ENCODE measurements at places on chromosomes 12 and 14. TPM values are rescaled to one million over a fixed set of nuclear protein-coding genes. Genes with fewer than 3 reads are reported as not detected.
A peak's percentile ranks its signal among the peaks of the same experiment; 100 is the strongest.

PZP gene
- polyA plus RNA-seq: not detected

WNT1 gene
- not detected for polyA plus RNA-seq

SLCO1B1 gene
- not detected for polyA plus RNA-seq

SRGAP1 gene
- polyA plus RNA-seq: 0.01 TPM

TAS2R31 gene
- not detected for polyA plus RNA-seq

P2RX2 gene
- polyA plus RNA-seq: not detected

FOXM1 gene
- polyA plus RNA-seq: not detected

TMEM253 gene
- not detected for polyA plus RNA-seq

RNASE1 gene
- not detected for polyA plus RNA-seq

DHRS2 gene
- 0.63 TPM for polyA plus RNA-seq

DPPA3 gene
- polyA plus RNA-seq: not detected

GRCh38 chr12:46983393-46983793 is 96.0 kb upstream of the PCED1B start:
- no peak overlapping the region for H3K27ac ChIP-seq
- no peaks in the 10 kb centered on the region for H3K27me3 ChIP-seq
- no peaks in the 10 kb centered on the region for H3K36me3 ChIP-seq
- H3K4me1 ChIP-seq: peaks cover 3% of the 10 kb centered on the region
- H3K4me3 ChIP-seq: no peak overlapping the region

DNA sequence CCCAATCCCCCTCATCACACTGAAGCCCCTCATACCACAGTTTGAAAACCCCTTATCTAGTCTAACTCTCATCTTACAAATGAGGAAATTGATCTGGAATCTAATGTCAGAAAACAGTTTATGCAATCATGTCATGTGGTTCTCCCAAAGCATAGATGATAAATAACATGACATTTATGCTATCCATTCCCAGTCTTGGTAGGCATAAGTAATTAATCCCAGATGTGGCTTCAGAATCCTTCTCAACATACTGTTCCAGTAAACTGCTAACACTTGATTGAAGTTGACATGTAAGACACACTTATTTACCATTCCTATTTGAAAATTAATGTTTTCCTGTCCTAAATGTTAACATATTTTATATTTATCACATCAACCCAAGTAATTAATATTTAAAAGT is 168.7 kb downstream of the GALC start:
- H3K4me3 ChIP-seq: no peak overlapping the region
- no peak overlapping the region for H3K27ac ChIP-seq
- H3K4me1 ChIP-seq: no peaks in the 10 kb centered on the region

DNA sequence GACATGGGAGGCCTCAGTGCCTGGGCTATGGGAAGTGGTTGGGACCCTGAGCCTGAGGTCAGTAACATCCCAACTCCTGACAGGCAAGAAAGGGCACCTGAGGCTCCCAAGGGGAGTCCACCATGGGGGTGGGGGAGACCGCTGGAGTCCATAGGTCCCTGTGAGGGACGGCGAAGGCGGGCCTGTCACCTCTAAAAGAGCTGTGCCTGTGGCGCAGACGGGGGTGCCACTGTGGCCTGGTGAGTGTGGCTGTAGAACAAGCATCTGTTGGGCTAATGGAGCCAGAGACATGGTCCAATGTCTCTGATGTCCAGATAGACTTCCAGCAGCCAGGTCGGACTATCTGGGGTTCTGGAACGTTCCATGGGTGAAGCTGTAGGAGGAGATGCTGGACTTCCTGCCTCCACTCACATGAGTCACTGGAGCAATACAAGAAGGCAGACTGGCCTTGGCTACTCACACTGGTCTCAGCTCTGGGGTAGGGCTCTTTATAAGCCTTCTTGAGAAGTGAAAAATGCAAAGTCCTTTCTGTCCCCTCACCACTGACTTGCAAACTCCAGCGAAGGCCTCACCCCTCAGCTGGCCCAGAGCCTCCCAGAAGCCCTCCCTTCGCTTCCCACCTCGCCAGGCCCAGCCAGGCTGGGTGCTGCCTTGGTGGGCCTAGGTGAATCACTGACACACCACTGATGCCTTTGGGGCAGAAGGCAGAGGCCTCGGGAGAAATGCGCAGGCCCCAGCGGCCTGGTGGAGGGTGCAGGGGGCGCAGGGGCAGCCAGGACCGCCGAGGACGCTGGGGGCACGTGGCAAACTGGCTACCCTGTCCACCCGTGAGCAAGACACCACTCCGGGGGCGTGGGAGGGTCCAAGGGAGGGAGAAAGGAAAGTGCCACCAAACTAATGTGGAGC is 1.1 kb upstream of the TRAF3 start:
- no peaks in the 10 kb centered on the region for H3K27me3 ChIP-seq
- no peak for DNase-seq
- H3K4me1 ChIP-seq: peaks cover 44% of the 10 kb centered on the region
- H3K36me3 ChIP-seq: no peaks in the 10 kb centered on the region
- peak overlapping the region; percentile 79 for H3K27ac ChIP-seq

DNA sequence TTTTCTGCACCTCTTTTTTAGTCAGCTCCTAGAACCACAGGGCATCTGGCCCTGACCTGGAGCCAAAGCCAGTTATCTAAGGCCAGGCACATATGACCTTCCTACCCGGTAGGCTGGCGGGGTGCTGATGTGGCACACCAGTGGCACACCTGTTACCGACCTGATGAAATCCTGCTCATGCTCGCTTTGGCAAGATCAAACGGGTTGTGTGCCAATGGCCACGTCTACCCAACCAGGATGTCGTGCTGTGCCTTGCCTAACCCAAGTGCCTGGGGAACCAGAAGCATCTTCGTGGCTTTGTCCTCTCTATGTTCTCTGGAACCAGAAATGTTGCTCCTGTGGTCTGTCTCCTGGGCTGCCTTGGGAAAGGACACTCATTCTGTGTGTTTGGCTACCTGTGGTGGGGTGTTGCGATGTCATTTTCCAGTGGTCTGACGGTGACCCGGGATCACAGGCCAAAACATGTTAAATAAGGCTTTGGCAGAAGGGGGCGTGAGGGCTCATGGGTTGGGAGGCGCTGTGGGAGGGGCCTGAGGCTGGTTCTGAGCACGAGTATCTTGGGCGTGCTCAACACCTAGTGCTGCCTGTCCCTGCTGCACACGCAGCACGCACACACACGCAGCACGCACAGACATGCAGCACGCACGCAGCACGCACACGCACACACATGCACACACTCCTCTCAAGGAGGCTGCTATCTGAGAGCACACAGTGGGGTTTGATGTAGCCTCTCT is 27.9 kb downstream of the CCNK start:
- no peaks in the 10 kb centered on the region for H3K27me3 ChIP-seq
- peaks cover 13% of the 10 kb centered on the region for H3K36me3 ChIP-seq
- no peak for DNase-seq
- no peak overlapping the region for H3K4me3 ChIP-seq
- H3K4me1 ChIP-seq: no peaks in the 10 kb centered on the region

DNA sequence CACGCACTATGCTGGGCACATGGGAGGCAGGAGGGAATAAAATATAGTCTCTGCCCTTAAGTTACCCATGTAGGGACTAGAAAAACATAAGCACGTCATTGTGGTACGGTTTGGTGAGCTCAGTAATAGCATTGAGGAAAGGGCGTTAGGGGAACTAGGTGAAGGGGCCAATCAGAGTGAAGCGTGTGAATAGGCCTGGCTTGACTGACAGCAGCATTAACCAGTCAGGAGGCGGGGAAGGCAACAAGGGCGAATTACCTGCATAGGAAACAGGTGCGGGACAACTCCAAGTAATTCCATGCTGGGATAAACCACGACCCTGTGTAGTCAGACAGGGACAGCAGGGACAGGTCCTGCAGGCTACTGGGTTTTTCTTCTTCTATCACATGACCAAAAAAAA is 107.7 kb downstream of the UNC79 start:
- no peaks in the 10 kb centered on the region for H3K4me1 ChIP-seq
- no peaks in the 10 kb centered on the region for H3K36me3 ChIP-seq
- no peak for DNase-seq
- H3K4me3 ChIP-seq: no peak overlapping the region
- H3K27ac ChIP-seq: no peak overlapping the region

- H3K27me3 ChIP-seq: no peaks in the 10 kb centered on the region
- no peaks in the 10 kb centered on the region for H3K4me1 ChIP-seq
- H3K27ac ChIP-seq: no peak overlapping the region
Observed at GRCh38 chr14:26199590-26200370, 398.1 kb downstream of the NOVA1 start.

DNA sequence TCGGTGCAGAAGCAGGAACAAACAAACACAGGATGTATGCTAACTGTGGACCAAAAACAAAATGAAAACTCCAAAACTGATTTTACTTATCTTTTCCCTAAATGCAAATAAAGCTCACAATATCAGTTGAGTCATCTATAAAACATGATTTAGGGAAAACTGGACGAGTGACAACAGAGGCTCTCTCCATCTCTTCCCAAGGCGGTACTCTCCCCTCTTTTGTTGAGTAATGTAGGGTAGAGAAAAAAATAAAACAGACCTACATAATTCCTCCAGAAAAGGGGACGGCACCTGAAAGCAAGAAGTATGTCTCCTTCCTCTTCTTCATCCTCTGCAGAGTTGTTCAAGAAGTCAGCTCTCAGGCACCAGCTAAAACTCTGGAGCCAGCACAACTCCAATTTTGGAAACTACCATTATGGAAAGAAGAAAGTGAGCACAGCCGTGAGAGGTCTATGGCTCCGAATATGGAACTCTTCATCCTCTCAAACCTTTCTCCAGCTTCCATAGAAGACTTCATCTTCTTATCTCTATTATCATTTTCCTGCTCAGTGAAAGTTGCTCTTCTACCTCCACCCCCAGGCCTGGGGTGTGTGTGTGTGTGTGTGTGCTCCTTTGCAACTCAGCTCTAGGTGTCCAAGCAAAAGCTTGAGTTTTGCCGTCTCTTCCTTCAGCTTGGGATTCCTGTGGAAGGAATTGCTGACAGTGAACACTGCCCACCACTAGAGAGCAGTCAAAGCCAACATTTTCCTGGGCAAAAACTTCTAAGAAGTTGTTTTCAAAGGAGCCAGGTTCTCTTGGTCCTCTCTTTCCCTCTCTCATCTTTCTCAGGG is 155.4 kb downstream of the DIO2 start:
- H3K36me3 ChIP-seq: no peaks in the 10 kb centered on the region
- no peak overlapping the region for H3K27ac ChIP-seq
- no peaks in the 10 kb centered on the region for H3K4me1 ChIP-seq
- H3K27me3 ChIP-seq: no peaks in the 10 kb centered on the region

GRCh38 chr12:52349196-52349595 is 18.1 kb downstream of the KRT85 start:
- H3K36me3 ChIP-seq: no peaks in the 10 kb centered on the region
- no peak for DNase-seq
- no peaks in the 10 kb centered on the region for H3K27me3 ChIP-seq
- no peak overlapping the region for H3K4me3 ChIP-seq
- peaks cover 13% of the 10 kb centered on the region for H3K4me1 ChIP-seq
- no peak overlapping the region for H3K27ac ChIP-seq

DNA sequence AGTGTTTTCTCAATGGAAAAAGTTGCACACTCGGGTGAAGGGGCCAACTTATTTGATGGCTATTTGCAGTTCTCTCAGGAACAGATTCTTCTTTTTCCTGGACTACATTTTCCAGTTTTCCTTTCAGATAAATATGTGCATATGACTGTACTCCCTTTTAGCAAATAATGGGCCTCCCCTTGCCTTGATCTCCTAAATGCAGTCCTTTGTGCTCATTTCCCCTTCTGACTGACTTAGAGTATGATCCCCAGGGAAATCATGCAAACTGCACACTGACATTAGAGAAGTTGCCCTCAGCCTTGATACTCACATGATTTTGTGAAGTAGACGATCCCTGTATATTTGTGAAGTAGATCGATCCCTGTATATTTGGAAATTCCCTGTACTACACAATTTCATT is 492.9 kb upstream of the NOVA1 start:
- H3K4me3 ChIP-seq: no peak overlapping the region

DNA sequence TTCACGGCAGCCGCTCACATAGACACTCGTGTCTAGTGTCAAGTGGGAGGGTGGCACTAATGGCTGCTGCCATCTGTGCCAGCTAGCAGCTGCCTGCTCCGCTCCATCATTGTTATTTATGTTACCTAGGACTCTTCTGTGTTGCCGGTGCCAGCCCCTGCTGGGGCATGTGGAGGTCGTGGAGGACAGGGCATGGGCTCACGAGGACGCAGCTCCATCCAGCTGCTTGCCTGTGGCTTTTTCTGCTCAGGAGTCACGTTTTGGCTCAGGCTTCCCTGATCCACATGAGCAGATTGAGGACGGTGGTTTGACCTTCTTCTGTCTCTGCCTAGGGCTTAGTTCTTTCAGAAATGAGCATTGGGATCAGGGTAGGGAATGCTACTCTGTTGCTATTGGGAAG is 31.2 kb downstream of the TPCN1 start:
- H3K36me3 ChIP-seq: peaks cover 50% of the 10 kb centered on the region
- no peaks in the 10 kb centered on the region for H3K4me1 ChIP-seq
- no peak for DNase-seq
- no peak overlapping the region for H3K27ac ChIP-seq
- H3K4me3 ChIP-seq: no peak overlapping the region

DNA sequence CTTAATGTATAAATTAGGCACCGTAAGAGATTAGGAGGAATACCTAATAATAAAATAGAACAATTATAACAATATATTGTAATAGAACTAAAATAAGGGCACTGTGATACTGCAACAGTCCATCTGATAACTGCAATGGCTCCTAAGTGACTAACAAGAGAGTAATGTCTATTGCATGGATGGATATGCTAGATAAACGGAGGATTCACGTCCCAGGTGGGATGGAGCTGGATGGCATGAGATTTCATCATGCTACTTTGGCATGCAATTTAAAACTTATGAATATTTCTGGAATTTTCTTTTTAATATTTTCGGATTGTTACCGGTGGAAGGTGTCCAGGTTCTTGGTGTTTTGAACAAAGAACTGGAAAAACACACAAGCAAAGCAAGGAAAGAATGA is 2.2 kb upstream of the TMEM19 start:
- no peak overlapping the region for H3K4me3 ChIP-seq
- peaks cover 21% of the 10 kb centered on the region for H3K4me1 ChIP-seq
- H3K36me3 ChIP-seq: no peaks in the 10 kb centered on the region
- DNase-seq: no peak
- H3K27me3 ChIP-seq: no peaks in the 10 kb centered on the region

GRCh38 chr12:118188690-118189371 is 52.9 kb downstream of the PEBP1 start:
- H3K36me3 ChIP-seq: no peaks in the 10 kb centered on the region
- H3K4me1 ChIP-seq: no peaks in the 10 kb centered on the region
- H3K27me3 ChIP-seq: no peaks in the 10 kb centered on the region

Measured in naive thymus-derived CD4-positive, alpha-beta T cell (primary cell).